IMR-90 (cell line): ENCODE measurements at places on chromosomes 4 and X.

GRCh38 chrX:71283403-71284143 is at the start of gene NONO:
Gene NONO (plus strand): TSS chrX:71283635. CDS start chrX:71290638, 7,003 bp downstream.
- peak; percentile 99 for DNase-seq

DNA sequence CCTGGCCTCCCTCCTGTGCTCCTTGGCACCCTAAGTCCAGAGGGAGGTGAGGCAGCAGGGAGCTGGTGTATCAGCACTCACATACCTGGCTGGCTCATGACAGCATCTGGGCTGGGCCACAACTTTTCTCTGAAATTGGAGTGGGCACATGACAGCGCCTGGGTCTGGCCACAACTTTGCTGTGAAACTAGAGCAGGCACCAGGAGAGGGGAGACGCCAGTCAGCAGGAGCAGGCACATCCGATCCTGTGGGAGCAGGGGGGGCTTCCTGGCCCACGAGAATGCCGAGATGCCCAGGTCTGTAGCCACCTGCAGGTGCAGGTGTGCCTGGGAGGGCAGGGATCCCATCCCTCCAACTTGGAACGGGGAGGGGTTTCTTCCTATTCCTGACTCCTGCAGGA is 69.7 kb upstream of the PPP3CA start:
- no peak for DNase-seq

DNA sequence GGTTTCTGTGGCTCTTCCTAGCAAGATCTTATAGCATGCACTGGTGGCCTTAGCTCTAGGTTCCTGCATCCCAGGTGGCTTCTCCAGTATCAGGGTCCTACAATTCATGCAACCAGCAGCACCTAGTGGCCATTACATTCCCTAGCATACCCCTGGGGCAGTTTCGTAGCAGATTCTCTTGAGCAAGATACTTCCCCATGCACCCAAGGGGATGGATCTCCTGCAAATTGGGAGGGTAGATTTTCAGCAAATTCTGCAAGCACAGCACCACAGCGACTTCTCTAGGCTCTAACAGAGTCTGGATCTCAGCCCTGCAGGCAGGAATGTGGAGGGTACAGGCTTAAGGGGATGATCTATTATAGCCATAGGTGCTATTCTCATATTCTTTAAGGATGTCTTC is 13.1 kb upstream of the SLC9B1 start:
- DNase-seq: peak; percentile 32

- no peak for DNase-seq
Measured at GRCh38 chr4:19010761-19011160, 989.2 kb upstream of the LCORL start.

- DNase-seq: no peak
Measured at GRCh38 chrX:45577361-45577760, 376.7 kb upstream of the DIPK2B start.

- DNase-seq: no peak
Measured at GRCh38 chrX:87160435-87161010, 357.1 kb upstream of the KLHL4 start.

GRCh38 chrX:123036401-123036800 is 147.7 kb upstream of the GRIA3 start:
- no peak for DNase-seq

DNA sequence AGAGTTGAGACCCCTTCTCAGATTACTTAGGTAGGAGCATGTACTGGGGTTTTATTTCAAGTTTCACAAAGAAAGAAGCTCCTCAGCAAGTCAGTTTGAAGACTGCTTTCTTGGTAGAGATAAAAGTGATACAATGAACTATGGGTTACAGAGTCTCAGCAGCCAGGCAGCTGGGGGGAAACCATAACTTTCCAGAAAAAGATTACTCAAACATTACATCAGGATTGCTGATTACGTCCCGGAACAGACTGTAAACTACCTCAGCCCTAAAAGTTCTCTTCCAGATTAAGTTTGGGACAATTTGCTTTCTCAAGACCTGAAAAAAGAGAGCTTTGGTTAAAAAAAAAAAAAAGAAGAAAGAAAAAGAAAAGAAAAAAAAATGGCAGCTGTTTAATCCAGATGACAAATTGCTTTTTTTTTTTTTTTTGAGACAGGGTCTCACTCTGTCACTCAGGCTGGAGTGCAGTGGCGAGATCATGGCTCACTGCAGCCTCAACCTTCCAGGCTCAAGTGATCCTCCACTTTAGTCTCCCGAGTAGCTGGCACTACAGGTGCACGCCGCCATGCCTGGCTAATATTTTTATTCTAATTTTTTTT is 16.6 kb downstream of the SAT1 start:
- peak; percentile 60 for DNase-seq

- no peak for DNase-seq
Measured at GRCh38 chrX:24480400-24480865, 15.3 kb downstream of the PDK3 start.

DNA sequence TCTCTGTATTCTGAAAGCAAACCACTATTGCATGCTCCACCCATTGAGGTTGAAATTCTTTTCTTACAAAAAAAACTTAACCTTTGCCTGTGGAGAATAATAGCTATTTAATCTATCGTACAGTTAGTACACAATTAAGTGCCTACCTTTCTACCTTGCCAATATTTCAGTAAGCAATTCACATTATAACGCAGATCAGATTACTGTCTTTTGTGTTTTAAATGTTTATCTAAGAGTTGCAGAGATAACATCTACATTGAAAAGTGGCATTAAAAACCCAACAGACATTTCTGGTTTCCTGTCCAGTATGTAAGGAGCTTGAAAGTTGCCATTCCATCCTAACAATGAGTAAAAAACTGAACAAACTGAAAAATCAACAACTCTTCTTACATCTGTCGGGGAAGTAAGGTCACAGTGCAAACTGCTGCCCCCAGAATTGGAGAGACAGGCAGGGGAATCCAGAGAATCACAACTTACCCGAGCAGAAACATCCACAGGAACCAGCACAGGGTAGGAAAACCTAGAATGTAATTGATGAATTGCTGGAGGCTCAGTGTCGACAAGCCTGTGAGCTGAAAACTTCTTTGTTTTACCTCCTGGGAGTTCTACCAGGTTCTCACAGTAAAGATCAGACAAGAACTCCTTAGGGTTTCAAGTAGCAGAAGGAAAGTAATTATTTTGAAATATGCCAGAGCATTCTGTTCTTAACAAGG is 27.3 kb upstream of the ACSL4 start:
- DNase-seq: no peak

DNA sequence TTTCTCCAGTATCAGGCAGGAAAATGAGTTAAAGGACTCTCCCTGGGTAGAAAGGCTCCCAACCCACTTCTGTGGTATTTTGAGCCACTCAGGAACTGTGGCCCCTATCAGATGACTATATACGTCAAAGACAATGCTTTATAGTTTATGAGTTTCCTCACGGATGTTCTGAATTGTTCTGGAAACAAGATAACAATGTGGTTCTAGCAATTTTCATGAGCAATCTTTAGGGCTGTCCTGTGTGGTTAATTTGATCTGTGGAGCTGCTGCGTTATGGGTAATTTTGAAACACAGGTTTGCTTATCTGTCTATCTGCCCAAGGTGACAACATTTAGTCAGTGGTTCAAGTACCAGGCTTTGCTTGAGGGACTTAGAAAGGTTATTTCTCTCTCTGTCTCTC is 46.7 kb upstream of the IL2 start:
- no peak for DNase-seq
